ENCODE measurements at places on chromosomes 16 and 17.
A peak's percentile ranks its signal among the peaks of the same experiment; 100 is the strongest.

GRCh38 chr17:80035937-80036714, at the start of gene CCDC40:
Gene CCDC40, plus strand, starts transcription at chr17:80036642. Its CDS starts 21 bp downstream, at chr17:80036663.
- H3K27me3 ChIP-seq: no peaks in the 10 kb centered on the region
- DNase-seq: peak; percentile 93
- H3K36me3 ChIP-seq: no peaks in the 10 kb centered on the region
- H3K27ac ChIP-seq: peak within 1 kb of the TSS; percentile 76

GRCh38 chr16:81004646-81005353, 1.9 kb downstream of the CMC2 start:
- H3K4me3 ChIP-seq: peak overlapping the region; percentile 98
- DNase-seq: no peak
- no peaks in the 10 kb centered on the region for H3K27me3 ChIP-seq
- H3K27ac ChIP-seq: peak overlapping the region; percentile 60

- no peaks in the 10 kb centered on the region for H3K27me3 ChIP-seq
- no peak for DNase-seq
These were observed 517.7 kb upstream of the PSMD7 start for GRCh38 chr16:73778887-73779286.

- no peak overlapping the region for H3K4me3 ChIP-seq
- no peaks in the 10 kb centered on the region for H3K4me1 ChIP-seq
- no peak for DNase-seq
- no peak overlapping the region for H3K27ac ChIP-seq
- H3K36me3 ChIP-seq: no peaks in the 10 kb centered on the region
These were observed 46.4 kb downstream of the DNAH3 start for GRCh38 chr16:21103941-21104860.

GRCh38 chr16:8623634-8624033, 2.1 kb downstream of the METTL22 start:
- no peak overlapping the region for H3K4me3 ChIP-seq
- no peaks in the 10 kb centered on the region for H3K4me1 ChIP-seq

Measured in right lobe of liver (tissue), 6 donors.